T-helper 17 cell (primary cell): ENCODE measurements at places on chromosomes 11 and 22.

GRCh38 chr22:49450498-49450897, 377.2 kb downstream of the BRD1 start:
- DNase-seq: no peak

- DNase-seq: no peak
Measured at GRCh38 chr11:85784480-85785265, 26.3 kb downstream of the SYTL2 start.

GRCh38 chr11:134691985-134692384, 279.9 kb upstream of the B3GAT1 start:
- DNase-seq: no peak

- DNase-seq: no peak
Measured at GRCh38 chr11:134412203-134413042, at the start of gene B3GAT1. B3GAT1 (minus strand) TSS chr11:134412242; CDS start chr11:134387659, 24,583 bp downstream.

DNA sequence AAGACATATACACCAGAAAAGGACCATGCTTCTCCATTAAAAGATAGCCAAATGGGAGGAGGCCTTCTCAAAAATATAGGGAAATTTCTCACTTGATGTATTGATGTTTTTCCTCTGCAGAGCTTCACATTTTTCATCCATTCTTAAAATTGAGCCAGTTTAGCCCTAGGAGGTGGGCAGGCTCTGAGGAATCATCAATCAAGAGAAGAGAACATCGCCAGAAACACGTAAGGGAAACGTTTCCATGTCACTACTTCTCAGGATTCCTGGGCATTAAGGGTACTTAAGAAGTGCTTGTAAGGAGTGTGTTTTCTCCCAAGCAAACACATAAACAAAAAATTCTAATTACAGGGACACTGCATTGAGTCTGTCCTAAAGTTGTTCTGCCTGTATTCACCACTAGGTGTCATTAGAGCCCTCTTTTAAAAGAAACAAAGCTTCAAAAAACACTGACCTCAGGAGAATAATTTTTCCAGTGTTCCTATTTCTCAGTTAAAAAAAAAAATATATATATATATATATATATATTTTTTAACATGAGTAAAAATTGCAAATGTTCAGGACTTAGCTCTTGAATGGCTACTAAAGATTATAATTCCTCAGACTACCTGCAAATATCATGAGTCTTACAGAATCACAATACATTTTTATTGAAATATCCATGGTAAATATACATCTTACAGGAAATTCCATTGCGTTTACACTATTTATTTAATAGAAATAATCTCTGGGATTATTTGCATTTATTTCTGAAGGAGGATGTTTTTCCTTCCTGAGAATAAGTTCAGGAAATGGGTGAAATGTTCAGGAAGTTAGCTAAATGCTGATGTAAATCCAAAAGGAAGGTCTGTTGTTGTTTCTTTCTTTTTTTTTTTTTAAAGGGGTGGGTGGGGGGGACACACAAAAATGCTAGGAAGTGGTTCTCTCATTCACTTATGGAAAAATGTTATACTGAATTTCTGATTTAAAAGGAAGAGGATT, 16.0 kb downstream of the FZD4 start:
- DNase-seq: no peak

DNA sequence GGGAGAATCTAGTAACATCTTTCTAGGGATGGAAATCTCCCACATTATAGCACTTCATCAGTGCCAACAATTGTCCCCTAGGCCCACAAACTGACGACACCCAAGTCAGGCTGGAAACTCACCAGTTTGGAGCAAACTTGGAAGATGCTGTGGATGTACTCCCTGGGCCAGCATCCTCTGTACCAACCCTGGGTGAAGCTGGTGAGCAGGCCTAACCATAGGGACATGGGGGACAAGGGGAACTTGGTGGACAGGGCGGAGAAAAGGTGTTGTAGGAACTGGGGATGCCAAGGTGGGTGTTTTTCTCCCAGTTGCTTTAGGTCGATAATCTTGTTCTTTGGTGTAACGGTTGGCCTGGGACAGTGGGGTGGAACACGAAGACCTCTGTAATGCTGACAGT, 42.2 kb downstream of the DRG1 start:
- no peak for DNase-seq

DNA sequence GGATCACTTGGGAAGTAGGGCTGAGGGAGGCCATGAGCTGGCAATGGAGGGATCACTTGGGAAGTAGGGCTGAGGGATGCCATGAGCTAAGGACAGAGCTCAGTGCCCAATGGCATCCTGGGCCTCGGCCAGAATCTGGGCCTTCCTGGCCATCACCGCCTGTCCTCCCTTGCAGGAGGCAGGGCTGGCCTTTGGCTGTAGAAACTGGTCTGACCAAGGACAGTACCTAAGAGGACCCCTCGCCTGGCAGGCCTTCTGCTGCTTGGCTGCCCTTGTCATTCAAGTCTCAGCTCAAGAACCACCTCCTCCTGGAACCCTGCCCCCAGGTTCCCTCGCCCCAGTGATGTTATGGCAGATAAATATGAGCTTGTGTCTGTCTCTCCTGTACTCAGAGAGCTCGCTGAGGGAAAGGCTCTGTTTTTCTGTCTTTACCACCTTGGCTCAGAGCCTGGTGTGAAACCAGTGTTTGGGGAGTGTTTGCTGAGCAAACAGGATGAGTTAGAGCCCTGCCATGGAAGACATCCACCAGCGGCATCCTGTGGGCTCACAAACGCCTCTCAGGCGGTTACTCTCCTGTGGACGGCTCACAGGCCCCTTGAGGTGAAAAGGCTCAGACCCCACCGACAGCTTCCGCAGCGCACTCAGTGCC, 19.3 kb upstream of the RASL10A start:
- no peak for DNase-seq

DNA sequence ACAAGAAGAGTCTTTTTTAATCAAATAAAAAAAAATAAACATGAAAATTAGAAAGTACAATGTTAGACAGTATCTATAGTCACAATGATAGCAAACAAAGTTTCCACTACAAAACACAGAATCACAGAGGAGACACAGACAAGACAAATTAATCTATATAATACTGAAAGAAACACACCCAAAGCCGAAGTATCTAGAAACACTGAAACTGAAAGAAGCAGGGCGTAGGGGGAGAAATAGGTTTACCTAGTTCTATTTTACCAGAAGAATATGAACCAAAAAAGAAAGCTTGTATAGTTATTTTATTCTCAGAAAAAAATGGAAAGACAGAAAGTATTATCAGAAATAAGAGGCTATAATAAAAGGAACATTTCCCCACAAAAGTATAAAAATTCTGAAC, 27.1 kb upstream of the NUP50 start:
- DNase-seq: no peak

GRCh38 chr22:23278883-23279675, 98.8 kb downstream of the BCR start:
- no peak for DNase-seq

- no peak for DNase-seq
Measured at GRCh38 chr11:118783724-118784495, 7.1 kb downstream of the DDX6 start.

DNA sequence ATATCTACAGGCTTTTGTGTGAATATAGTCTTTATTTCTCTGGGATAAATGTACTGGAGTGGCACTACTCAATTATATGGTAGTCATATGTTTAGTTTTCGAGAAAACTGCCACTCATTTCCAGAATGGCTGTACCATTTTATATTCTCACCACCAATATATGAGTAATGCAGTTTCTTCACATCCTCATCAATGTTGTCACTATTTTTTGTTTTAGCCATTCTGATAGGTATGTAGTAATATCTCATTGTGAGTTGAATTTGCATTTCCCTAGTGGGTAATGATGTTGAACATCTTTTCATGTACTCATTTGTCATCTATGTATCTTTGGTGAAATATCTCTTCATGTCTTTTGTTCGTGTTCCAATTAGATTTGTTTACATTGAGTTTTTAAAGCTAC, 18.0 kb downstream of the ACRV1 start:
- no peak for DNase-seq

DNA sequence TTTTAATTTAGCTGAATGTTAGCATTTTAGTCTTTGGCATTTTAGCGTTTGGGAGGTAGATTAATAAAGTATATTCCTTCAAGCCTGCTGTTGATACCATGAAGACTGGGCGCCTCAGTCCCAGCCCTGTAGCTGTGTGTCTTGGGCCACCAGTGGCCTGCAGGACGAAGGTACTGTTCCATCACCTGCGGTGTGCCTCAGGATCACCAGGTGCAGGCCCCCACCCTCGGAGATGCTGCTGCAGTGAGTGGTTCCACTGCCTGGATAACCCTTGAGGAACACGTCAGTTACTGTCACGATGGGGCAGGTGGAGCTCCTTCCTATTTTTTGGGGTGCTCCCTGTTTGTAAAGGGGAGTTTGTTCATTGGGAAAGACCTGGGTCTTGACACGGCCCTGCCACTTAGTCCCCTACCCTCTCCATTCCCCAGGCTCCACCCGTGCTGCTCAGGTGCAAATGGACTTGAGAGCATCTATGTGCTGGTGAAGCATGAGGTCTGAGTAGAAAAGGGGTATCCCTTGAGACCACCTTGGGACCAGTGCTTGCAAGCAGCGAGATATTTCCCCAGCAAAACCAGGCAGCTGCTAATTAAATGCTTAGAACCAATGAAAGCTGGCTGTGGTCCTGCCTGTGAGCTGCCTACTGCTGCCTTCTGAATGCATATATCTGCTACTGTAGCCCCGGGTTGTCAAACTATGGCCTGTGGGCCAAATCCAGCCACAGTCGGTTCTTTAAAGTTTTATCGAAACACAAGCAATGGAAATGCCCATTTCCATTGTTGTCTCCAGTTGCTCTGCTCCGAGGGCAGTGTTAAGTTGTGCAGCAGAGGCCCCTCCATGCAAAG, 28.7 kb downstream of the INCENP start:
- no peak for DNase-seq

- DNase-seq: no peak
Measured at GRCh38 chr11:126830216-126830806, 170.3 kb downstream of the KIRREL3 start.

DNA sequence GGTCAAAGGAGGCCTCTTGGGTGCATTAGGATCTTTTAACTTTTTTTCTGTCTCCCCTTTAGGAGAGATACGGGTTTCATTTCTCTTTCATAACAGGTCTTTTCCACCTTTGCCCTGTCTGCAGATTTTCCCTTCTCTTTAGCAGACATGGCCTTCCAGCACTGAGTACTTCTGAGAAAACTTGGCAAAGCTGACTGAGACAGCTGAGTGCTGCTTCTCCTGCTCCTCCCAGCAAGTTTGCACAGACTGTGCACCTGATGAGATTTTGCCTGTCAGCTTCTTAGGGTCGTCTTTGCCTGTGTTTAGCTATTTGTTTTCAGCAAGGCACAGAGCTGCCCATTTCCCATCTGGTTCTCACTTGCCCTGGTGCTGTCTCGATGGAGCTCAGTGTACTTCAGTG, 87.5 kb upstream of the TBCEL start:
- DNase-seq: no peak

- DNase-seq: no peak
Measured at GRCh38 chr22:33492210-33492651, 428.0 kb downstream of the LARGE1 start.

DNA sequence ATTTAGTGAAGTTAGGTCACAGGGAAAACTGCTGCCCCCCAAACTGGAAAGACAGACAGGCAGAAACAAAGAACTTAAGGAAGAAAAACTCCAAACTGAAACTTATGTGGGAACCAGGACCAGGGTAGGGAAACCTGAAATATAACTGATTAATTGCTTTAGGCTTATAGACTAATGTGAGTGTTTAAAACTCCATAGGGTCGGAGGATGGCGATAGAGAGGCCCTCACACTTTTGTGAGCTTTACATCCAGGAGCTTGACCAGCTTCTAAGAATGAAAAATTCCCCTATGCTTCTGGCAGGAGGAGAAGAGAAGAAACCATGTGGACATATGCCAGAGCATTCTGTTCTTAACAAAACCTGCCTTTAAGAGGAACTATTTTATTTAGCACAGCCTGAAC, 598.6 kb downstream of the NELL1 start:
- no peak for DNase-seq

DNA sequence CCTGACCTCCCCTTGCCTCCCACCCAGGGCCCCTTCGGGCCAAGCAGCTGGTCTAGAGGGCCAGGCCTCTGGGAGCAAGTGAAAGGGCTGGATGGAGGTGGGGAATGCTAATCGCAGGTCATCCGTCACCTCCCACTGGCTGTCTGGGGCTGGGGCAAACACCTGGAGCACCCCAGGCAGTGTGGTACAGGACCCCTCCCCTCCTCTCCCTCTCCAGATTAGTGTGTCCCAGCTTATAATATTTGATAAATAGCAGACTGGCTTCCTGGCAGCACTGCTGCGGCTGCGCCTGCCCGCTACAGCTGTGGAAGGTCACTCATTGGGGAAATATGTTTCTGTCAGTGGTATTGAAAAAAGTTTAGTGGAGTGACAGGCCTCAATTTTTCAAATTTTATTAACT, 90.7 kb upstream of the PHOX2A start:
- no peak for DNase-seq

DNA sequence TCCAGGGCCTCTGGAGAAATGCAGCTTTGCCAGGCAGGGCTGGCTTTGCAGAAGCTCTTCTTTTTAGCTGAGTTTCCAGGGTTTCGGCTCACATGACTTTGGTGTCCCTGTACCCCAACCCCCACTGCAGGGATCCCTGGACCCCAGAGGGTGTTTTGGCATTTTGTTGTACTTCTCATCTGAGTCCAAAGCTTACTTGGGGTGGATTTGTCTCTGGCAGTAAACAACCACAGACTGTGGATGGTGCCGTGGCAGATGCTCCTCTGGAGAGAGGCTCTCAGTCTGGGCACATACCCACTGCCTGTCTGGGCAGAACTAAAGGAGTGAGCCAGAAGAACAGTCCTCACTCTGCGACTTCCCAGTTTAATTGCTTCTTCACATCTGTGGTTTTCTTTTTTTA, 49.6 kb downstream of the COMMD9 start:
- no peak for DNase-seq

GRCh38 chr11:119533921-119534736, 111.2 kb upstream of the THY1 start:
- DNase-seq: peak; percentile 35

GRCh38 chr11:687751-688150, 7.3 kb downstream of the DEAF1 start:
- no peak for DNase-seq

DNA sequence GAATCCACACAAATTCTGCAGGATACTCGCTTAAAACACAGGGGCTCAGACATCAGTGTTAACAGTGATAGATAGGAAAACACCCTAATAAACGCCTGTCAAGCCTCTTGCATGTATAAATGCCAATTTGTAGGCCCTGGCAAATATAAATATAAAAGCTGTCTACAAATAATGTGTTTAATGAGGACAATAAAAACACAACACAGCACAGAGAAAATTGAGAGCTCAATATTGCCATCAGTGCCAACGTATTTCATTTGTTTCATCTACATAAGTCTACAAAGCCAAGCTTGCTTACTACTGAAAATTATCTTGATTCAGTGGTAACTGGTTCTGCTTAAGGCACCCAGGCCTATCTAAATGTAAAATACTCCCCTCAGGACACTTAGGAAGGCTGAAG, 1387.0 kb upstream of the TENM4 start:
- no peak for DNase-seq
